ENCODE measurements at places on chromosomes 2 and 18. TPM values are rescaled to one million over a fixed set of nuclear protein-coding genes. Genes with fewer than 3 reads are reported as not detected.

- no peak overlapping the region for H3K27ac ChIP-seq
- H3K4me1 ChIP-seq = no peaks in the 10 kb centered on the region
- DNase-seq = no peak
These were observed 271.5 kb downstream of the HRH4 start for GRCh38 chr18:24731981-24732380.

DNA sequence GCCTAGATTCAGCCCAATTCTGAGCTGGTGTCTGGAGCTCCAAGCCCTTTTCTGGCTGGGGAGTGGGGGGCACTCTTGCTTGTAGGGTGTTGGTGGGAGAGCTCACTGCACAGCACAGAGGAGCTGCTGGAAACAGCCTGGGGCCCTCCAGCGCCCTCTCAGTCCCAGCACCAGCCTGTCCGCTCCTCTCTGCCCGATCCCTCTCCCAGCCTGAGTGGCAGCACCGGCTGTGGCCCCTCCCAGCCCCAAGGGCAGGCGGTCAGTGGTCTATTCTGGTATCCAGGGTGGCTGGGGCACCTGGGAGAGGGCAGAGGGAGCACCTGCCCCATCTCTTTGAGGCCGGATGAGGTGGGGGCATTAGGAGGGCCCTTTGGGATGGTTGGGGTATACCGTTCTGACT, 13.2 kb upstream of the DES start:
- no peaks in the 10 kb centered on the region for H3K4me1 ChIP-seq
- no peaks in the 10 kb centered on the region for H3K27me3 ChIP-seq
- no peak overlapping the region for H3K4me3 ChIP-seq
- no peaks in the 10 kb centered on the region for H3K36me3 ChIP-seq

The NGEF gene
- not detected for total RNA-seq

The SPC25 gene
- total RNA-seq = 0.22 TPM

The GNLY gene
- total RNA-seq = 4.3 TPM

The LRATD1 gene
- total RNA-seq = not detected
